Fibroblast of villous mesenchyme (primary cell): ENCODE measurements at places on chromosomes 7 and 10.

GRCh38 chr10:83164156-83164555 is 975.2 kb upstream of the GHITM start:
- DNase-seq: no peak

GRCh38 chr10:19987931-19988330 is 171.7 kb downstream of the PLXDC2 start:
- DNase-seq: no peak

DNA sequence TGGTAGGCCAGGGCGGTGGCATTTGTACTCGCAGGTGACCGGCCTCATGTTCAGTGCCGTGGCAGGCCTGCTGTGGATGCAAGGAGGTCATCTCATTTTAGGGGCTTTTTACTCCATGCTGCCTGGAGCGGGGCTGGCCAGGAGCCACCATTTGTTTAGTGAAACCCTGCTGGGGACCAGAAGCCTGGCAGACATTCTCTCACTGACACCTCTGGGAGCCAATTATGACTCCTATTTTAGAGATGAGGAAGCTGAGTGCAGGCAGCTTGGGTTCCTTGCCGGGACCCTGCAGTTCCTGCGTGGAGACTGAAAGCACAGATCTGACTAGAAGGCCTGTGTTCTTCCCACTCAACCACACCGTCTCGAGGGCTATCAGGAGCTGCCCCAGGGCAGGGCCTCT is 186.6 kb downstream of the FANK1 start:
- no peak for DNase-seq

- peak; percentile 57 for DNase-seq
Observed at GRCh38 chr7:55546814-55547213, 25.5 kb downstream of the VOPP1 start.

GRCh38 chr10:130707389-130707979 is 571.3 kb downstream of the GLRX3 start:
- DNase-seq: no peak

DNA sequence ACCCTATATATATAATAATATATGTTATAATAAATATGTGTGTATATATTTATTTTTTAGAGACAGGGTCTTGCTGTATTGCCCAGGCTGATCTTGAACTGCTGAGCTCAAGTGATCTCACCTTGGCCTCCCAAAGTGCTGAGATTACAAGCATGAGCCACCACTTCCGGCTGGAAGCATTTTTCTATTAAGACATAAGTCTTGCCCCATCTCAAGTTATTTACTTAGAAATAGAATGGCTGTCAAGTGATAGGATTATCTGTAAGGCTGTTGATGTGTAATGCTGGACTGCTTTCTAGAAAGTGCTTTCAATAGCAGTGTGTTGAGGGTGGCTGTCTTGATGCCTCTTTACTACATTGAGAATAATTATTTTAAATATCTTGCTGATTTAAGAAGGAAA is 65.2 kb downstream of the ZMYND11 start:
- DNase-seq: peak; percentile 43

DNA sequence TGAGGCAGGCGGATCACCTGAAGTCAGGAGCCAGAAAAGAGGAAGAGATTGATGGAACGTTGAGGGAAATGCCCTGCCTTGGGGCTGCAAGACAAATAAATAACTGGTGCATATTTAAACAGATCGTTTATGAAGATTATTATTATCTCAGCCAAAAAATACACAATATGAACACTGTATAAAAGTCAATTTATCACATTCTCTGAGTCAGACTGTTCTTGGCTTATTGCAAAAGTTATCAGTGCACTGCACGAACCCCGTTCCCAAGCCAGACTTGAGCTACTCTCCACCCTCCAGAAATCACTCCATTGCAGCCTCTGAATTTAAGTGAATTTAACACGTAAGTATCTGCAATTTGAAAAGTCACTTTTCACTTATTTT is 1.6 kb downstream of the DNMBP start:
- DNase-seq: peak; percentile 80

DNA sequence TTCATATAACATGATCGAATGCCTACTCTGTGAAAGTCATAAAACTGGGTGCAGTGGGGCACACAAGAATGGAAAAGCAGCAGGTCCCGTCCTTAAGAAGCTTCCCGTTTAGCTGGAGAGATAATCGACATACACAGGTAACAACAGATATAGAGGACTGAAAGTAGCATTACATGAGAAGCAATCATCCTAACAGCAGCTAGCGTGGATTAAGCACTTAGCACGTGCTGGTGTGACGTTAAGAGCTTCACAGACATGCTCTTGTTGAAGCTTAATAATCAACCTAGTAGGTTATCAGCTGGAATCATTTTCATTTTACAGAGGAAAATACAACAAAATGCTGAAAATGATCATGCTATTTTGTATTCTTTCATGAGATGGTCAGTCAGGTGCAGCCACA is 184.8 kb downstream of the GPAM start:
- no peak for DNase-seq

- DNase-seq: no peak
Observed at GRCh38 chr7:158395349-158395748, 192.3 kb downstream of the PTPRN2 start.

DNA sequence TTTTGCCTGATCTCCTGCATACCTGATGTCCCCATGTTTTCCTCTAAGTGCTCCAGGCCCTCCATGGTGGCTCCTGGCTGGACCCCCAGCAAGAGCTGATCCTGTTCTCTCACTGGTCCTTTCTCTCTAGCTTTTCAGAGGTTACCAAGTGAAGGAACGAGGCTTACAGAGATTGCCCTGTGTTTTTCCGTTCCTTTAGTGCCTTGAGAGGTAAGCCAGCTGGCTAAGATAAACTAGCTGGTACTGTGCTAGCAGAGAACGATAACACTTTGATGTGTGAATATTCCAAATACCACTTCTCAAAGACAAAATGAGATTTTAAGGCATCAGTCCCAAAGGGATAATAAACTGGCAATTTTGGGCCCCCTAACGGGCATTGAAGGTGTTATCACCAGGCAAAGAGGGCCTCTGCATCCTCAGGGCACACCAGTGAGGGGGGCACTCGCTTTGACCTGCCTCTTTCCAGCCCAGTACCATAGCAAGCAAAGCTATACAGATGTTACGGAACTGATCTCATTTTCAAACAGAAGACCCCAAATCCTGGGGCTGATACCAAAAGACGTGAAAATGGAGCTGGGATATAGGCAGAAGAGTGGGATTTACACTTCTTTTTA is 8.4 kb upstream of the CCNY start:
- no peak for DNase-seq

- DNase-seq: no peak
Observed at GRCh38 chr7:28853150-28853549, 105.0 kb downstream of the TRIL start.

- peak; percentile 59 for DNase-seq
Observed at GRCh38 chr7:25014756-25015155, 34.8 kb upstream of the OSBPL3 start.

DNA sequence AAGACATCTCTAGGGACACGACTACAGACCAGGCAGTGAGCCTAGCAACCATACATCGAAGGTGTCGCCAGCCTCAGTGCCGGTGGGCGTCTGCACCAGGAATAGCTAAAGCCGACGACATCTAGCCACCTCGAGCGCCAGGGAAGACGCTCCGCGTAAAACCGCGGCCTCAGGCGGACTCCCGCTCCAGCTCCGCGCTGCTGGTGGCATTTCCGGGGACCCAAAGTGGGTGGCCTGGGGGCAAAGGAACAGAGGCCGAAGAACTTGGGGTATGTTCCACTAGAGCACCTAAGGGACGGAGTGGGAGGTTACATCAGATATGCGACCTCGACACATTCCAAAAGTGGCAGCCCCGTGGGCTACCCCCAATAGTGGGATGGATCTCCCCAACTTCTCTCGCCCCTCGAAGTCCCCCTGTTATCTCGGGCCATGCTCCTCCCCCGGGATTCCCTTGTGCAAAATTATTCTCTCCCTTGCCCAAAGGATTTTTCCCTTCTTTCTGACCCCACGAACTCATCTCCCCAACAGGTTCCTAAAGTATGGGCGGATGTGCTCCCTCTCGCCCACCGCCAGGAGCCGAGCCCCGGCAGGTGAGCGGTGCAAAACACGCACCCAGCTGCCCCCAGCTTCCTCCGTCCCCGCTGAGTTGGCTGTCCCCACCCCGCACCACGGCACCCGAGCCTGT is 1.2 kb downstream of the KCNMA1 start:
- no peak for DNase-seq

GRCh38 chr10:2438248-2438939 is 629.0 kb upstream of the PFKP start:
- no peak for DNase-seq

DNA sequence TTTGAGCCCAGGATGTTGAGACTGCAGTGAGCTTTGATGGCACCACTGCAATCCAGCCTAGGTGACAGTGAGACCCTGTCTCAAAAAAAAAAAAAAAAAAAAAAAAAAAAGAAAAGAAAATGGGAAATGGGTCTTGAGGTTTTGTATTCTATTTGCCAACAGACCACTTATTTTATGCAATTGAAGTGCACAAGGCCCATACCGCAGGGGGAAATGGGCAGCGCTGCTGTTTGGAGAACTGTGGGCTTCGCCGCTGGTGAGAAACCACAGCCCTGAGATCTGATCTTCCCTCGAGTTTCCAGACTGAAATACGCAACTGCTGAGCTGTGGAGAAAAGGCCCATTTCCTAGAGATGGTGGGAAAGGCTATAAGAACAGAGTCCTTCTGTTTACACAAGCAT is 512.0 kb downstream of the TCERG1L start:
- no peak for DNase-seq

DNA sequence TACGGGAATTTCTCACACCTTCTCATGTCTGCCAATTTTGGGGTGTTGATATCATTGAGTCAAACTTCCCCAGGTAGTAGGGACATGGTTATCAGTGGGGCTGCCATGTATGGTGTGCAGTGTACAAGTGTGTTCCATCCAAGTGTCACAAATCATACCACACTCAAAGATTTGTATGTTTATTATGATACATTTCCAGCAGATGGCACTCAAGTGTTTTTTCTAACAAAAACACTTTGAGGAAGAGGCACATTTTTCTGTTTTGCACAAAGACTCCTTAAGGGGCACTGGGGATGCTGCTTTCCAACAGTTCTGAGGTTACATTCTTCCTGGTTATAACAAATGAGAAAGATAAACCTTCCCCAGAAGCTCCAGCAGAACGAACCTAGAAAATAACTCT is 414.5 kb downstream of the REEP3 start:
- no peak for DNase-seq

DNA sequence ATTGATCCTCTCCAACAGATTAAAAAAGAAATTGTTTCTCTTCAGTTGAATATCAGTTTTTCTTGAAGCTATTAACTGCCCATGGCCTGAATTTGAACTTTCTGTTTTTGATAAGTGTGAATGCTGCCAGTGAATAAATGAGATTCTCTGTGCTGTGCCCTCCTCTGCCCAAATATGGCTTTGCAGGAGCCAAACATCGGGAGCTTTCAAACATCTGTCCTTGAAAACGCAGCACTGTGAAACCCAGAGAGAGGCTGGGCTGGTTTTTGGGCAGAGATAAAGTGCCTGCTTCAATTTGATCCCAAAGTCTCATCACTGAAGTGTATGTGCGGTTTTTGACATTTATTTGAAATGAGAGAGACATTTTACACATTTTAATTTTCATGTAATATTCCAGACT is 268.3 kb upstream of the SHH start:
- DNase-seq: no peak

- peak; percentile 73 for DNase-seq
Observed at GRCh38 chr10:9957351-9957750, 1060.3 kb upstream of the CELF2 start.

GRCh38 chr10:46514899-46515298 is 41.6 kb downstream of the GPRIN2 start:
- no peak for DNase-seq

GRCh38 chr7:101941481-101942383 is 124.3 kb downstream of the CUX1 start:
- peak; percentile 98 for DNase-seq

DNA sequence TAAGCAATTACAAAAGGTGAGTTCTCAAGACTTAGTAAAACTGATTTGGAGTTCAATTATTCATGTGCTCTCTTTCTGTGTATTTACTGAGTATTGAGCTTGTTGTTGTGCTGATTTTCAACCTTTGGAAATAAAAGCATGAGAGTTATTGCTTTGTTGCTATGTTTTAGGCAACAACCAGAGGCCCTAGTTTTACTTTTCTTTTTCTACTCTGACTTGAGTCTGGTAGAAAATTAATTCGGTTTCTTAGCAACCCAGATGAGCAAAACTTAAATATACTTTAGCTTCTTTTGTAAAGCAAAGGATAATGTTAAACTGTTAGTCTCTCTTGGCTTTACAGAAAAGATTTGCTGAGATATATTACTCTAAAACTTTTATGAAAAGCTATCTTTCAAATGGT is 66.4 kb upstream of the SCIN start:
- DNase-seq: no peak

DNA sequence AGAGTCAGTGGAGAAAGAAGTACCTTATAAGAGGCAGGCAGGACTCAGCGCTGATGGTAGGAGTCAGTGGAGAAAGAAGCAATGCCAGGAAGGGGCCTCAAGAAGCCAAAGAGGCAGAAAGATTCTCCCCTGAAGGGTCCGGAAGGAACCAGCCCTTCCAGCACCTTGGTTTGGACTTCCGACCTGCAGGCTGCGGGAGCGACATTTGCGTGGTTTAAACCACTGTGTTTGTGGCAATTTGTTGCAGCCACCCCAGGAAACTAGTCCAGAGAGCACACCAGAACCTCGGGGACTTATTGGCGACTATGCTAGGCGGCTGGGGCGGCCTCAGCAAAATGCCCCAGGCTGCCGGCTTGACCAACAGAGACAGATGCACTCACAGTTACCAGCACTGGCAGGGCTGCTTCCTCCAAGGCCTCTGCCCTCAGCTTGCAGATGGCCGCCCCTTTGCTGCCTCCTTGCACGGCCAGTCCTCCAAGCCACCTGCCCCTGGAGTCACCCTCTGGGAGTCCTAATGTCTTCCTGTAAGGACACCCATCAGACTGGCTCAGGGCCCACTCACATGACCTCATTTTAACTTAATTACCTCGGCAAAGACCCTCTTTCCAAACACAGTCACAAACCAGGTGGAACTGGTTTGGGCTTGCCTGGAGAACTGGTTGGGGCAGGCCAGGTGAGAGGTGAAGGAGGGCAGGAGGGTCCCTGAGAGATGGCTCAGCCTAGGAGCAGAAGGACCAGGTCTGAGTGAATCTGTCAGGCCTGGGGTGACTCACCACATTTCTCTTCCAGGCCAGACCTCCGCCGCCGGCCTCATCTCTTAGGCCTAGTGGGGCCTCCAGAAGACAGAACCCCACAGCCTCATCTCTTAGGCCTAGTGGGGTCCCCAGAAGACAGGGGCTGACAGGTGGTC is 26.1 kb downstream of the CALML3 start:
- no peak for DNase-seq

- peak; percentile 72 for DNase-seq
Observed at GRCh38 chr10:34139559-34139958, 675.5 kb downstream of the PARD3 start.

DNA sequence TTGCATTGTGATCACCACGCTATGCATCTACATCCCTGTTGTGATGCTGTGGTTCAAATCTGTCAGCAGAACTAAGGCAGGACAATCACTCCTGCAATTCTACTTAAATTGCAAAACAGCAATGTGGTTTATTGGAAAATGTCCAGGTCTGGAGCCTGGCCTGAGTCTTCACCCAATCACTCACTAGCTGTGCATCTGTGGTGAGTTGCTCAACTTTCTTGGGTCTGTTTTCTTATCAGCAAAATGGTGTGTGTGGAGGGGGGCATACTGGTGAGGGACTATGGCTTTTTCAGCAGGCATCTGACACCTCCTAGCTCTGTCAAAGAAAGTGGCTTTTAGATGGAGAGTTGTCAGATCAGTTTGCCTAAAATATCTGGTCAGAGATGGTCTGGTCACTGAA is 108.3 kb upstream of the FEZF1 start:
- peak; percentile 78 for DNase-seq
